Stimulated activated CD4-positive, alpha-beta T cell treated with anti-CD3 and anti-CD28 coated beads, TNF-alpha, amount 100 ng/mL, for 24 hours (primary cell): ENCODE measurements at places on chromosomes 2 and 18.

- DNase-seq = no peak
Observed at GRCh38 chr2:3647831-3648651, 10.0 kb upstream of the ALLC start.

DNA sequence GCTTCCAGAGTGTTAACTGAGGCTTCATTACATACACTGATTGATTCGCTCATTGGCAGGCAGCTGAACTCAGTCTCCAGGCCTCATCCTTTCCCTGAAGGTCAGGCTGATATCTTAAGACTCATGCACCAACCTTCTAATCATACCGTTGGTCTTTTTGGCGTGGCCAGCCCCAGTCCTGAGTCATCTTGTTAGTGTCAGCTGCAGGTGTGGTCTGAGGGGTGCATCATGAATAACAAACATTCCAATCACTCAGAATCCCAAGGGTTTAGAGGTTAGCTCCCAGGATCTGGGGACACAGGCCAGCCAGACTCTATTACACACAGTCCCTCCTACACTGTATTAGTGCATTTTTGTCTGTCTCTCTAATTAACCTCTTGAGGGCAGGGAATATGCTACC is 271.5 kb downstream of the HRH4 start:
- no peak for DNase-seq

GRCh38 chr2:186532891-186533290 is 46.8 kb downstream of the ZC3H15 start:
- DNase-seq = no peak

DNA sequence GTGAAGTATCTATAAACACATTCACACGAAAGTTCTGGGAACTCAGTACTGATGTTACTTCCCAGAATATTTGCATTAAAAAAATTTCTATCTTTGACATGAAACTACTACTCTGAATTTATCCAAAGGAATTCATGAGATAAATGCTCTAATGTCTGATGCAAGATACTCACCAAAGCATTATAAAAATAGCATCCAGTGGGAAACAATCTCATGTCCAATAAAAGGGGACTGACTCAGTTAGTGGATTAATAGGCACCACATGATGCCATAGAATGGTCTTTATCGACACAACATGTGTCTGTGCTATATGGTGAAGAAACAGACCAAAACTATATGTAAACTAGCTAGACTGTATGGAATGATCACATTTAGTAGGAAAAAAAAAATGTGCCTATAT is 33.9 kb downstream of the LAMA3 start:
- no peak for DNase-seq
